ENCODE measurements at places on chromosomes 5 and 9.

- DNase-seq: no peak
Measured at GRCh38 chr9:14189578-14189977, 124.4 kb downstream of the NFIB start.

GRCh38 chr5:102811972-102812371 is 56.9 kb downstream of the PAM start:
- peak; percentile 50 for DNase-seq

DNA sequence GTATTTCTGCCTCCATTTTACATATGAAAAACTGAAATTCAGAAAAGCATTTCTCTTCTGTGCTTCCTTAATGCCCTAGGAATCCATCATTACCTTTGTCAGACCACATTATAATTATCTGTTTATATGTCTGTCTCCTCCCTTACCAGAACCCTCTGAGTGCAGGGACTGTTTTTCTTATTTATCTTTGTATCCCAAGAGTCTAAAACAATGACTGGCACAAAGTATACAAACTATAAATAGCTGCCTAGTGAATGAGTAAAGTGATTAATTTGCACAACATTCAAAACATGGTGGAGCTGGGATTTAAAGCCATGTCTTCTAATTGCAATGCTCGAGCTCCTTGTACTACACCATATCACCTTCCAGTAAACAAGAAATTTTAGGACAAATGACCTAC is 49.3 kb upstream of the HK3 start:
- no peak for DNase-seq

DNA sequence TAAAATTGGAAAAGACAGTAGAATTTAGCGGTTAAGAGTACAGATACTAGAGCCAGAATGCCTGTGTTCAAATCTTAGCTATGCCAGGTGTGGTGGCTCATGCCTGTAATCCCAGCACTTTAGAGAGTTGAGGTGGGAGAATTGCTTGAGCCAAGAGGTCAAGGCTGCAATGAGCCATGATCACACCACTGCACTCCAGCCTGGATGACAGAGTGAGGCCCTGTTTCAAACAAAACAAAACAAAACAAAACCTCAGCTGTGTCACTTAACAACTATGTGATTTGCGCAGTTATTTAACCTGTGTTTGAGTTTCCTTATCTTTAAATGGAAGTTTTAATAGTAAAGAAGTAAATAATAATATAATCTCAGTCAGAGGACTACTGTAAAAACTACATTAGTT is 68.3 kb downstream of the TBCA start:
- DNase-seq: no peak

DNA sequence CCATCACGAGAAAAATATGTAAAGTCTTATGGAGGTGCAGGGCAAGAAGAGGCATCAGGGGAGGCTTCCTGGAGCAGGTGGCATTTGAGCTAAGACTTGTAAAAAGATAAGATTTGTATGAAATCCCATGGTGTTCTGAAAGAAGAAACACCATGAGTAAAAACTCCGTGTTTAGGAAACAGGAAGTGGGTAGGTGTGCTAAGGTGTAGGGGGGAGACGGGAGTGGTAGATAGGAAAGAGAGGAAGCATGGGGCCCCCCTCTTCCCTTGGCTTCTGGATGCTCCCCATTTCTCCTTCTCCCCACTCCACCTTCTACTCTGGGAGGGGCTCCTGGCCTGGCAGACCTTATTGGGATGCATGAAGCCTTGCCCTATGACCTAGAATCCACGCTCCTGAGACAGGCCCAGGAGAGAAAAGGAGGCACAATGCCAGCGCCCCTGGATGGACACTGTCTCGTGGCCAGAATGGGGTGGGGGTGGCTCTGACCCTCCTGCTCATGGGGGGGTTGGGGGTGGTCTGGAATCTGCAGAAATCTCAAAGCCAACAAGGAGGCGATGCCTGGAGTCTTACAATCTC is 103.6 kb downstream of the GTF3C4 start:
- no peak for DNase-seq

DNA sequence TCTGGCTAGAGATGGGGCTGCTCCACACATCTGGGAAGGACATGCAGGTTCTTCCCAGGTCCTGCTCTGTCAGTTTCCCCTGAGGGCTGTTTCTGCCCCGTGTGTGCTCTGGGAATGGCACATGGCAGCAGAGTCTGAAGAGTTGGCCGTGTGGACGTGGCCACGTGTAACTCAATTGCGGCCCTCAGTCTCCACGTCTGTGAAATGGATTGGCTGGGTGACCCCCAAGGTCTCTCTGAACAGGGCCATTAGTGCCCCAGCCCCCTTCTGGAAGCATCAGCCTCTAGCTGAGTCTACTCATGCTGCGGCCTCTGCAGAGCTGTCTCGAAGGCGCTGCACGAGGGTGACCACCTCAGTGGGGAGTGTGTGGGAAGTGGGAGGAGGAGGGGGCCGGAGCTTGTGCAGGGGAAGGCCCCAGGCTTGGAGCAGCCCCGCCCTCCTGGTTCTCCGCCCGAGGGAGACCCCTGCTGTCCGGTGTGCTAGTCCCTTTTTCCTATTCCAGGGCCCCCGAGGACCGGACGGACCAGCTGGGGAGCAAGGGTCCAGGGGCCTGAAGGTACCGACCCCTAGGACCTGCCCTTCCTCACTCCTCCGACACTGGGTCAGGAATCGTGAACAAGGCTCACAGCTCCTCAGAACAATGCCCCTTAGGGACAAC is 58.9 kb upstream of the ORM1 start:
- DNase-seq: no peak

- DNase-seq: no peak
Measured at GRCh38 chr9:98867429-98868168, 60.1 kb downstream of the GALNT12 start.

- DNase-seq: no peak
Measured at GRCh38 chr9:98491828-98492227, 216.9 kb downstream of the GABBR2 start.

DNA sequence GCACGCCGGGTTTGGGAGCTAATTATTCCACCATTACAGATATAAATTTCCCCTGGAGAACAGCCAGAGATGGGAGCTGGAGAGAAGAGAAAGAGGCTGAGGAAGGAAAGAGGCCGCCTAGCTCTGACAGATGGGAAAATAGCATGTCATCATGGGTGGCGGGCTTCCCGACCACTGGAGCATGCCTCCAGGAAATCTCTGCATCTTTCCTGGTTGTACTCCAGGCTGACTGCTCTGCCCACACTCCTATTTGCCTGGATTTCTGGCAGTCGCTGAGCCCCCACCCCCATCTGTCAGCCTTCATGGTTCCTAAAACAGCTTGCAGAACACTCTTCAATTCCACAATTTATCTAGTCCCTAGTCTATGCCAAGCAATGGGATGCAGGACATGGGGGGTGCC is 14.3 kb upstream of the GABRP start:
- no peak for DNase-seq

GRCh38 chr5:180391276-180391675 is 38.1 kb upstream of the GFPT2 start:
- no peak for DNase-seq

- no peak for DNase-seq
Measured at GRCh38 chr9:87138128-87139040, 191.1 kb upstream of the GAS1 start.

DNA sequence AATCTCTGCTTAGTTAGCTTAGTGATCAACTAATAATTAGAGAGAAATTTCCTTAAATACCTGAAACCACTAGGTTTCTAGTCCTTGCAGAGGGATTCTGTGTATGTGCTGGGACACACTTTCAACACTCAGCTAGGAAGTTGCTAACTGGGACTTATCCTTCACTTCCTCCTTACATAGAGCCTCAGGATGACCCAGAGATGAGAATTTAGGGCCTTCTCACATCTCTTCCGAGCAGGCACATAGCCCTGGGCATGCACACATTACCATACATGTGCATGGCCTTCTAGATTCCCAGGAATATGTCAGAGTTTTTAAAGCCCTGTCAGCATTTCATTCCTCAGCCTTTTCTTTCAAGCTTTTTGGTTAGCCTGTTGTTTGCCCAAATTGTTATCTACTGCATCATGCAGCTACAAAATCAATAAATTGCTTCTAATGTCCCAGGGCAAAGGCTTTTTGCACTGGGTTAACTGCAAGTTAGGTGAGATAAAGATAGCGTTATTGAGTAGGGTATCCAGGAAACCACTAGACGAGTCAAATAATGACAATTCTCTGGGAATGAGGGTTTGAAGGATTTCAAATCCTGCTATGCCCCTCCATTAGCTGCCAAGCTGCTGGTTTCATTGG is 22.0 kb upstream of the CDK20 start:
- no peak for DNase-seq

GRCh38 chr9:129602598-129603415 is 18.1 kb downstream of the C9orf50 start:
- peak; percentile 47 for DNase-seq

DNA sequence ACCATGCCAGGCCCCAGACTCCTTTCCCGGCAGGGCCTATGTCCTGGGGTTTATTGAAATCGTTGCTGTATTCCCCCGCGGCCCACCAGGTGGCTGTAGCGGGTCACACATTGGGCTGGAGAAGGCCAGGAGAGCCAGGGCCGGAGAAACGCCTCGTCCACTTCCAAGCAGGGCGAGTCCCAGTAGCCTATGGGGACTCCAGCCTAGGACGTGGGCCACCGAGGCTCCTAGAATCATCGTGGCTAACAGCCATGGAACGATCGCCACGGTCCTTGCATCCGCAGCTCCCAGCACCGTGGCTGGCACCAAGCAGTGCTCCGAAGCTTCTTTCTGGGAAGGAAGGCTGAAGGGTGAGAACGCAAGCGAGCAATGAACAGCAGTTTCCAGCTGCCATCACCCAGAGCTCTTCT is 87.7 kb downstream of the ENTREP1 start:
- DNase-seq: no peak

- no peak for DNase-seq
Measured at GRCh38 chr9:129576546-129577543, 44.1 kb downstream of the C9orf50 start.

DNA sequence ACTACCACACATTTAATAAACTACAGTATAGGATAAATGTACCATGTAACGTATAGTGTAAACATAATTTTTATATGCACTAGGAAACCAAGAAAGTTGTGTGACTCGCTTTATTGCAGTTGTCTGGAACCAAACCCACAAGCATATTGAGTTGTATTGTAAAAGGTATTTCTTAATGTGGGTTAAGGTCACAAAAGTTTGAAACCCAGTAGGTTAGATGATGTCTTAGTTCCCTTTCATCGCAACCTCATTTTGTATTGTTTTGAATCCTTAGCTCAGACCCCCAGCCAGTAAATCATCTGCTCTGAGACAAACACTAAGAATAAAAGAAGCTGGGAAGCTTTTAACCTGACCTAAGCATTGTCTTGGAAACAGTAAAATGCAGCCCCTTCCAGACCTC is 79.1 kb downstream of the TRIO start:
- DNase-seq: no peak

GRCh38 chr5:146802945-146803522 is 75.5 kb downstream of the PPP2R2B start:
- DNase-seq: no peak

GRCh38 chr5:117494188-117494587 is 919.6 kb upstream of the SEMA6A start:
- no peak for DNase-seq

Data from NCI-H1436 (cell line).